ENCODE measurements at places on chromosomes 2 and 18.

DNA sequence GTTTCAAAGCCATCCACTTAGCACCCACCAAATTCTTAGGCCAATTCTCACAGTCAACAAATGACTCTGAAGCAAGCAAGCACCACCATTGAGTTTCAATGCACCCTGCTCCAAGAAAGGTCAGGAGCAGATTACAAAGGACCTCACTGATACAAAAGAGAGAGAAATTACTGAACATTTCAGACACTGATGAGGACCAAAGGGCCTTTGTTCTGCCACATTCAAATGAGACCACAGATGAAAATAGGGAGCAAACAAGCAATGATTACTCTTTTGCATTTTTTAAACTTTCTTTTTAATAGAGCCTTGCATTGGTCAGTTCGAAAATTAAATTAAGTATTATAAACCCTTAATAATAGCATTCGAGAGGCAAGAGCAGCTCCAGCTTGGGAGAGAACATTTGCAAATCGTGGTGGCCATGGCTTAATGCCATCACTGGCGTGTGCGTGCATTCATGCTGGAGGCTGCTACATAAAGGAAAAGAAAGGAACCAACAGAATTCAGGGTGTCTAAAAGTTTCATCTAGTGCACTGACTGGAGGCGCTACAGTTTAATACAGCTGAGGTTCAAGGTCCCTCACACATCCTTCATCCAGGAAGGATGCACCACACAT, 87.5 kb downstream of the KLF7 start:
- DNase-seq = peak; percentile 46

- DNase-seq = no peak
Measured at GRCh38 chr2:200466425-200467418, 43.1 kb downstream of the KCTD18 start.

DNA sequence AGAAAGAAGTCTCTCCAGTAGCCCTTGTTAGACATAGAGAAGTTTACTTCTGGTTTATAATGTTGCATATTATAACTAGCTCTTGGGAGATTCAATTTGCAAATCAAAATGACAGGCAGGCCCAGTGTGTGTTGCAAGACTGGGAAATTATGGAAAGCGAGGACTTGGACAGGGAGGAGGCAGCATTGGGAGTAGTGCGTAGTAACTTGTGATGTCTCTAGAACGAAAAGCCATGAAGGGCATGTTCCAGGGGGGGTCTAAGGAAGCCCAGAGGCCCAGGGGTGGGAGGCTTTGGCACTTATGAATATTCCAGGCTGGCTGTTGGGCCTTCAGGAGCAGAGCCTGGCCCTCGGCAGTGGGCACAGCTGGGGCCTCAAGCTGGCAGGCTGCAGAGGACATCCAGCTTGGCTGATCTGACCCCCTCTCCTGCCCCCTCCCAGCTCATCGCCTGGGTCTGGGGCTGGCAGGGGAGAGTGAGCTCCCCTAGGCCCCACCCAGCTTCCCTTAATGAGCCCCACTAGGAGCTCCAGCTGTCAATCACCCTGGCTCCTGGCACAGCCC, 55.3 kb upstream of the TCF7L1 start:
- DNase-seq = peak; percentile 55

GRCh38 chr2:24873619-24874018, 46.4 kb downstream of the ADCY3 start:
- no peak for DNase-seq

DNA sequence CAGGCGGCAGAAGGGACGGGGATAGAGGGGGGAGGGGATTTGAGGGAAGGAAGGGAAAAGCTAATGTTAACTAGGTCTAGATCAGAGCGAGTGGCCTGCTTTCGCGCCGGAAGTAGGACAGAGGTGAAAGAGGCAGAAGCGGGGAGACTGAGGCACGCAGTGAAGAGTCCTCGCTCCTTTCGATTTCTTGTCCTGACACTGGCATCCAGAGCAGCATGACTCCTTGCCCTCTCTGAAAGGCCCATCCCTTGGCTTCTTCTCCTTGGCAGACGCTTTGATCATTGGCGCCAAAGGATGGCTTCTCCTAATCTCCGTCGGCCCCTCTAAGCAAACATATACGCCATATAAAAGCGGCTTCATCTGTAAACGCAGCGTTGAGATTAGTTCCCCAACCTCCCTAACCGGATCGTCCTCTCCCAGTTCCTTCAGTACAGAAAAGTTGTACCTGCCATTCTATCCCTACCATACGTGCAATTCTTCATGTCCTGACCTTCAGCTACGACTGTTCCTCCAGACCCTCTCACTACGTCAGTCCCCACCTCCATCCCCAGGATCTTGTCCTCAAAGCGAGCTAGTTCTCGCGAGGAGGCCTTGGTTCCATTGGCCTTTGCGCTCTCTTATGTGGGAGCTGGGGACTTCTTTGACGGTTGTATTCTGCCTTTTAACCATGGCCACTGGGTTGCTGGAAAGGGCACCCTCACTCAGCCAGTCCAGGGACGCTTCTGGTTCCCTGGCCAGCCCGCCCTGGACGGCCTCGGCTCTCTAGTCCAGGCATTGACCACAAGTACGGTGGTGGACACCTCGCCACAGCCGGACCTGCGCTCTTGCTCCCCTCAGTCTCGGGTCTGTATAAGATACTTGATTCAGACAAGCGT, 857 bp upstream of the NEUROD1 start:
- no peak for DNase-seq

GRCh38 chr2:42987112-42987922, 194.9 kb upstream of the HAAO start:
- DNase-seq = no peak

DNA sequence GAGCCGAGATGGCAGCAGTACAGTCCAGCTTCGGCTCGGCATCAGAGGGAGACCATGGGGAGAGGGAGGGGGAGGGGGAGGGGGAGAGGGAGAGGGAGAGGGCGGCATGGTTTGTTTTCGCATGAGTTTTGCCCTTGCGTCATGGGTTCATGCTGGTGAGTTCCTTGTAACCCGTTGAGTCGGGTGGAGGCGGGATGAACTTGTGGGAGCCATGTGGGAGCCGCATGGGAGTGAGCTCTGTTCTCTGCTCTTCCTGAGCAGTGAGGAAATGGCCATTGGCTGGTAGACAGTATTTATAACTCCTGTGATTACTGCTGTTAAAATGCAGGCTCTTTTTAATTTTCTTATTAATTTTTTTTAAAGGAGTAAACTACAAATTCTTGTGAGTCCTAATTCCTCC, 108.0 kb downstream of the CEP192 start:
- DNase-seq = no peak

Data from NCI-H526 (cell line).